NCI-H1105 treated with DMSO at 0.1 percent for 48 hours (cell line): ENCODE measurements at places on chromosomes 1 and 21.

GRCh38 chr21:35954066-35954465 is 106.3 kb downstream of the SETD4 start:
- DNase-seq: no peak

- no peak for DNase-seq
Measured at GRCh38 chr1:63612971-63613370, 19.8 kb downstream of the PGM1 start.

DNA sequence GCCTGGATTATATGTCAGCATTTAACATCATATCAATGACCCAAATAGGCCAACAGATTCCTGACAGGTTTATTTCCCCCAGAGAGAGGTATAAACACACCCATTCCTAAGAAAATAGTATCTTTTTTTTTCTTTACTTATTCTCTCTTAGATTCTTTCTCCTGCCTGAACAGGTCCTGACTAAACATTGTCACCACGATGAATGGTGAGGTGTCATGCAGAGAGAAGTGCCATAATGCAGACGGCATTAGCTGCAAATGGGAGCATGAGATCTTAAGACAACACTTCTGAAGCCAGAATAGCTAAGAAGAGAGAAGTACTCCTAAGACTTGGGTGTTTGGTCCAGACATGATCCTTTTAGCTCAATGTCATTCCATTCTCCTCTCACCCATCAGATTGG is 131.3 kb downstream of the ZNF648 start:
- no peak for DNase-seq

DNA sequence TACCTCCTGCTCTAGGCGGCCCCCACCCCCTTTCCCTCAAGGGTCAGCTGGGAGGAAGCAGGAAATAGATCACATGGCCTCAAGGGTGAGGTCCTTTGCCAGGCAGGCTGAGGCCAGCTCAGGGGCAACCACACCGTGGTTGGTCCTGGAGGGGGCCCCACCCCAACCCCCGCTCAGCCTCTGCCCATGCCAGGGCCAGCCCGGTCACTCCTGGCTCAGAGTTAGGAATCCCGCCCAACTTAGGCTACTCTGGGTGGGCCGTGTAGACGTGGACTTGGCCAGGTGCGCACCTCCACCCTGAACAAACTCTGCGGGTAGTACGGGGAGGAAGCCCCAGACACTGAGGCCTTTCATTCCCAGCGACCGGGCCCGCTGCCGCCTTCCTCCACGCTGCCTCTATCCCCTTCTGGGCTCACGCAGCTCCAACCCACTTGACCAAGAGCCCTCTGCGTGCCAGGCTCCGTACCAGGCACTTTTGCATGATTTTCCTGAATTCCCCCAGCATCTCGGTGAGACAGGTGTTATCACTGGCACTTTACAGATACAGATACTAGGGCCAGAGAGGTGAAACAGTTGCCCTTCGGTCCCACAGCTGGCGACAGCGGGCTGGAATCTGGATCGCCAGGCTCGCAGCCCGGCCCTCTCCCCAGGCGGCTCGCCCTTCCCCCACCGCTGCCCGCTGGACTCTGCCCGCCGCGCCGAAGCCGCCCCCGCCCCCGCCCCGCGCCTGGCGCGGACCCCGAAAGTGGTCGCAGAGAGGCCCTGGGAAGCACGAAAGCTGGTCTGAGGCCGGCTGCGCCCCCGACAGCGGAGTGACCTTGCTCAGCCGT is 769 bp downstream of the GALE start:
- no peak for DNase-seq

- DNase-seq: no peak
Measured at GRCh38 chr21:32562426-32562825, 22.9 kb downstream of the TCP10L start.

GRCh38 chr1:24793447-24794129 is 48.3 kb downstream of the CLIC4 start:
- no peak for DNase-seq

DNA sequence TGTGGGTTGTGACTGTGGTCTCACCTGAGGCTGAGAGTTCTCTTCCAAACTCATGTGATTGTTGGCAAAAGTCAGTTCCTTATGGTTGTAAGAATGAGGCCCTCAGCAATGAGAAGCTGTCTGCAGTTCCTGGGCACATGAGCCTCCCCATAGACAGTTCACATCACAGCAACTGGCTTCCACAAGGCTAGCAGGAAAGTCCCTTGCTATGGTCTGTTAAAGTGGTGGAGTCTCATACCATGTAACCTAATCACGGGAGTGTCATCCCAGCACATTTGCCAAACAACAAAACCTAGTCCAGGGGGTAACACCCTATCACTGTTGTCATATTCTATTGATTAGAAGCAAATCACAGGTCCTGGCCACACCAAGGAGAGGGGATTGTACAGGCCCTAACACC is 163.8 kb downstream of the BACH1 start:
- DNase-seq: no peak

DNA sequence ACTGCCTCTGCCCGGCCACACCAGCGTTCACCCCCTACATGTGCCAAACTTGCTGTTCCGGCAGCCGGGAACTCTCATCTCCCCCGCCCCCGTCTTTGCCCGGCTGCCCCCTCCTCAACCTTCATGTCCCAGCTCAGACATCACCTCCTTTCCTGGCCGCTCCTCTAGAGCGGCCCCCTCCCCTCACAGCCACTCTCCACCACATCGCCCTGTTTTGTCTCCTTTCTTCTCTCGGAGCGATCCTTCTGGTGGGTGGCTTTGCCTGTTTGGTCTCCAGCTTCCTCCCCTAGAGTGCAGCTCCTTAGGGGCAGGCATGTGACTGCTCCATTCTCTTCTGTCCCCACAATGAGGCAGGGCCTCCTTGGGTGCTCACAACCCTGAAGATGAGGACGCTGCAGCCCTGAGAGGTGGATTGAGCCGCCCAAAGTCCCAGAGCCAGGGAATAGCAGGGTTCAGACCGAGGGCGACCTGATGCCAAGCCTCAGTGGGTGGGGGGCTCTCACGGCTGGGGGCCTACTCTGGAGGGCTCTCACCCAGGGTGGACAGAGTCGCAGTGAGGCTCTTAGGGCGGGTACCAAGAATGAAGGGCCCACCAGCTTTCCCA is 44.9 kb upstream of the ECE1 start:
- no peak for DNase-seq

DNA sequence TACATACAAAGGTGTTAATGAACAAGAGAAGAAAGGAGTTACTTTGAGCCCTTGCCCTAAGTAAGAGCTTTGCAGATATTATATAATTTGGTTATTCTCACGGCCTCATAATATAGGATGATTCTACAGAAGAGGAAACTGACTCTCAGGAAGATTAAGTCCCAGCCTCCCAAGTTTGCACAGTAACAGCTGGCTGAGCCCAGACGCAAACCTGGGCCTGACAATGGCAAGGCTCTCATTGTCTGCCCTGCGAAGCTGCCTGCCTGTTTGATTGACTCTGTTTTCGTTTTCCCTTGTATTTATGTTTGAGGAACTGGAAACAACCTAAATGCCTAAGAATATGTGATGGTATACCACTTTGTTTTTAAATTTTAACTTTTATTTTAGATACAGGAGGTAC is 76.2 kb upstream of the PGBD5 start:
- no peak for DNase-seq

DNA sequence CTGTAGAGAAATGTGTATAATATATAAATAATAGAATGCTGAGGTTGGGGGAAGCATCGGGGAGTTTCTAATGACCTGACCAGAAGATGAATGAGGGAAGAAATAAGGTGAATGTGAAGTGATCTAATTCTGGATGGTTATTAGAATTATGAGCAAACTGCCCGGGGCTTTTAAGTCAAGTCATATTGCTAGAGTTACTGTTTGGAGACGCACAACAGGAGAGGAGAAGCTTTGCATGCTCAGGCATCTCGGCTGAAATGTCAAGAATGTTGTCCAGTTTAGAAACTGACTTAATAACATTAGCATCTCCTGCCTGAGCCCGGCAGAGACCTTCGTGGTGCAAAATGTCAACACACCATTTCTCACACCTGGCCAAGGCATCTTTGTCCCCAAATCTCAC is 119.1 kb downstream of the RRAGC start:
- DNase-seq: no peak

DNA sequence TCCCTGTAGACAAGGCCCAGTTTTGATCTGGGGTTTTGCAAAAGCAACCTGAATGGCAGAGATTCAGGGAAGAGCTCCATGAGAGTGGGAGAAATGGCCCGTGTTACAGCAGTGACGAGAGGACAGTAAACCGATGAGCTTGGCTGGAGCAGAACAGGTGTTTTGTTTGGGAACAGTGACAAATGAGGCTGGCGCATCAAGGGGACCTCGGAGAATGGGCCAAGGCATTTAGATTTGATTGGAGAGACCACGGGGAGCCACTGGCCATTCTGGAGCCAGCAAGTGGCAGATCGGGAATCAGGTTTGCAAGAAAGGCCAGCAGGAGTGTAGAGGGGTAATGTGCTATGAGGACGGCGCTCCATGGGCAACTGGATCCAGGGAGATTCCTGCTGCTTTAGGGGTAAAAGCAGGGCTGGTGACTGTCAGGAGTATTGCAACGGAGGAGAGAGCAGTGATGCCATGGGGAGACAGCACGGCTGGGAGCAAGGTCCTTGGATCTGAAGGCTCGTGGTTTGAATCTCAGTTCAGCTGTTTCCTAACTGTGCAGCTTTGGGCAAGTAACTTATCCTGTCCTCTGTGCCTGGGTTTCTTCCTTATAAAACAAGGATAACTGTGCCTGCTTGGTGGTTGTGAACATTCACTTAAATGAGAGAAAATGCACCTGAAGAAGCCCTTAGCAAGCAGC is 9.9 kb upstream of the KLHDC7A start:
- no peak for DNase-seq

- DNase-seq: no peak
Measured at GRCh38 chr1:24416666-24417391, 1.2 kb downstream of the NIPAL3 start.

GRCh38 chr1:40017951-40018575 is 22.5 kb upstream of the CAP1 start:
- no peak for DNase-seq

GRCh38 chr1:82323144-82323841 is 522.6 kb downstream of the ADGRL2 start:
- DNase-seq: peak; percentile 52

GRCh38 chr1:225709101-225709500 is 56.2 kb upstream of the ENAH start:
- DNase-seq: peak; percentile 51

GRCh38 chr1:34455121-34455520 is 278.4 kb downstream of the C1orf94 start:
- no peak for DNase-seq

DNA sequence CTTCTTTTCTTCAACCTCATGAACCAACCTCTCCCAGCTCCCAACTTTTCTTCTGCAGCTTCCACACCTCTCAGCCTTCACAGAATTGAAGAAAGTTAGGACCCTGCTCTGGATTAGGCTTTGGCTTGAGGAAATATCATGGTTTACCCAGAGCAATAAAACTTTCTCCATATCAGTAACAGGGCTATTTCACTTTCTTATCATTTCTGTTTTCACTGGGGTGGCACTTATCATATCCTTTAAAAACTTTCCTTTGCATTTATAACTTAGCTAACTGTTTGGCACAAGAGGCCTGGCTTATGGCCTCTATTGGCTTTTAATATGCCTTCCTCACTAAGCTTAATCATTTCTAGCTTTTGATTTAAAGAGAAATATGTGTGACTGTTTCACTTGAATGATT is 9.4 kb upstream of the FAM3B start:
- DNase-seq: no peak

DNA sequence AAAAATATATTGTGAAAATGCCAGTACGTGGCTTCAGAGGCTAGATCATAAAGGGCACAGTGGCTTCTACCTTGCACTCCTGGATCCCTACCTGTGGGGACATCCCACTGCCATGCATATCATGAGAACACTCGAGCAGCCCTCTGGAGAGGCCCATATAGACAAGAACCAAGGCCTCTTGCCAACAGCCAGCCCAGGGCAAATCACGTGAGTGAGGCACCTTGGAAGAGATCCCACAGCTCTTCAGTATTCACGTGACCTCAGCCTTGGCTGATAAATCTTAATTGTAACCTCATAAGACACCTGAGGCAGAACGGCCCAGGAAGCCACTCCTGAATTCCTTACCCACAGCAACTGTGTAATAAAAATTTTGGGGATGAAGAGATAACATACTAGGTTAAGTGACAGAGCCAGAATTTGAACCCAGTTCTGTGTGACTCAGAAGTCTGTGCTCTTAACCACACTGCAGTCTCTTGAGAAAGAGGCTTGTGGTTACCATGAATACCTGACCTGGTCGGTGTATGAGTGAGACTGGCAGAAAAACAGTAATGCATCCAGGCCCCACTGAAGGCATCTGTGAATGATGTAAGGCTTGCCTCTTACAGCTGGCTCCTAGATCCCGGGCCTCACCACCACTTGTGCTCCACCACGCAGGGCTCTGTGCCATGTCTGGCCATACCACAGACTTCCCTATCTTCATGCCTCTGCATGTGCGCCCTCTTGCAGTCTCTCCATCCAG is 6.9 kb upstream of the A3GALT2 start:
- peak; percentile 55 for DNase-seq
